ENCODE measurements at places on chromosomes 1 and 21.

DNA sequence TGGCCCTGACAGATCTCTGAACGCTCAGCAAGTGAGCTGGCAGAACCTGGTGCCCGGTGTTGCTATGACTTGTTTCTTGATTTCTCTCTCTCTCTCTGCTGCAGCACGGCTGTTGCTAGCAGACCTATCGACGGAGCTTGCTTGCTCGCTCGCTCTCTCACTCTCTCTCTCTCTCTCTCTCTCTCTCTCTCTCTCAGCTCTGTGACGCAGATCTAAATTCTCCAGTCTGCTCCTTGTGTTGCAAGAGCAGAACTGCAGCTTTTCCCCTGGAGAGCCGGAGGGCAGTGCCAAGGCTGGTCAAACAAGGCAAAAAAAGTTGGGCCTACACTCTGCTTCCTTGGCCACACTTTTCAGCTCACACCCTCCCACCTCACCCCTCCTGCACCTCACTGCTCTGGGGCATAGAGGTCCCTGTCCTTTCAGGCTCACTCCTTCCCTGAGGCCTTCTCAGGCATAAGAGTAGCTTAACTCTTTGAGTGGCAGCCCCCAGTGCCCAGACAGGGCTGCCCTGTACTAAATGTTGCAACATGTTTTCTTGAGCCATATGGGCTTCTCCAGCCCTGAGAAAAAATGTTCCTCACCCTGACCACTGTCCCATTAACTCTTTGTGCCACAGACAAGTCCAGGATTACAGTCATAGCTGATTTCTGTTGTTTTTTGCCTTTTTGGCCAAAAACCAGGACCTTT lies 72.2 kb downstream of the CD46 start:
- peak; percentile 39 for DNase-seq

DNA sequence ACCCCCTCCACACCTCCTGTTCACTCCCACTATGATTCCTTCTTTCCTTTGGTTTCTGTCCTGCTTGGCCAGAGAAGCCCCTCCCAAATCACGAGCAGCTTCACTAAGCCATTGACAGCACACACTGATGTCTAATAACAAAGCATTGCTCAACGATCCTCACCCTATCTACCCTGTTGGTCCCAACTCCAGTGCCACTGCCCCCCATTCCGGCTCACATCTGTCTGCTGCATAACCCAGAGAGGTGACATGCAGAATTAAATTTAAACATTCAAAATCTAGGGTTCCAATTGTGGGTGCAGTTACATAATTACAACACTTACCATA lies 236.9 kb downstream of the TTLL7 start:
- DNase-seq, result no peak

DNA sequence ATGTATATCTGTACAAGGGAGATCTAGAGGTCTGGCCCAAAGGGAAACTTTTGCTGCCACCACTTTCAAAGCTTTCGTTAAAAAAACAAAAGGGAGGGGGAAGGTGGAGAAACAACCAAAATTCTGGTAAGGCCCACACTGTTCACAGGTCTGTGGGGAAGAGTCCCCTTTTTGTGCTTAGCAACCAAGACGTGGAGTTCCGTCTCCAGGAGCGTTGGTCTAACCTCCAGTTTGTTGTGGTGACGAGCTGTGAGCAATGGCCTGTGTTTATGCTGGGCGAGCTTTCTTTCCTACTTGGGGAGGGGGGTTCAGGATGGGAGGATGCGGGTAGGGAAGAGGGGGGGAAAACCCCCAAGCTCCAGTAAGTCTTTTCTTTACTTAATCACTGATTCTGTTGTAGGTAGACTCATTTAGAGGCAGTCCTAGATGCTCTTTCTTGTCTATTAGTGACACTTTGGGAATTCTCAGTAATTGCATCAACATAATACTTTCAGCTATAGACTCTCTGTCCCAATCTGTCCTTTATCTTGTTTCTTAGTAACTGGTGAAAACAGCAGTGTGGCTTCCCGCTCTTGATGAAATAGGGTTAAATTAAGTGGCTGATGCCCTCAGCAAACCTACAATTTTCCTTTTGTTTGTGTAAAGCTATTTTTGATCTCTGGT lies 1.5 kb downstream of the HIPK1 start:
- DNase-seq, result no peak

- DNase-seq, result no peak
These were observed 22.2 kb upstream of the ERG start for GRCh38 chr21:38520511-38520910.
